ENCODE measurements at places on chromosomes 12 and 14. TPM values are rescaled to one million over a fixed set of nuclear protein-coding genes. Genes with fewer than 3 reads are reported as not detected.

DNA sequence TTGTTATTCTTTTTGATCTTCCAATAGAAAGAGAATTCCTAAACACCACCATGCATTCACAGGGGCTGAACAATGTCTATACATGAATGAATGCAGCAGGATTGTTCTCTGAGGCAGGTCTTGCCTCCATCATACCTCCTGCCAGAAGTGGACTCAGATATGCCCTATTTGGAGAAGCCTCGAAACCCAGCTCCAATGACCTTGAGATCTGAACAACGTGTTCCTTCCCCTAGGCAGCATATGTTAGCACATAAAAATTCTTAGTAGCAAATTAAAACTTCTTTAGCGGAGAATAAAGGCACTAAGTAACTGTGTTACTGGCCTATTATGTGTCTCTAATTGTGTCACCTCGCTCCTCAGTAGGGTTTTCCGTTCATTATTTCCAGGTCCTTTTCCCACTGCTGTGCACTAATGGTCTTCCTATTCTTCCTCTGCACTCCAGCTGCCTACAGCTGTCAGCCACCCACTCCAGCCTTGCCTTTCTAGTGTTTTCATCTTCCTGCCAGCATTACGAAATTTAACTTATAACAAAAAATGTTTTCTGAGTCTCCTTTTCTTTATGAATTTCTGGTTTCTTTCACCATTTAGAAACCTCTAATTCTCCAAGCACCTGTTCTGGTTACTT is 62.6 kb upstream of the IGF1 start:
- no peak overlapping the region for H3K4me3 ChIP-seq
- no peak for DNase-seq
- no peaks in the 10 kb centered on the region for H3K36me3 ChIP-seq

DNA sequence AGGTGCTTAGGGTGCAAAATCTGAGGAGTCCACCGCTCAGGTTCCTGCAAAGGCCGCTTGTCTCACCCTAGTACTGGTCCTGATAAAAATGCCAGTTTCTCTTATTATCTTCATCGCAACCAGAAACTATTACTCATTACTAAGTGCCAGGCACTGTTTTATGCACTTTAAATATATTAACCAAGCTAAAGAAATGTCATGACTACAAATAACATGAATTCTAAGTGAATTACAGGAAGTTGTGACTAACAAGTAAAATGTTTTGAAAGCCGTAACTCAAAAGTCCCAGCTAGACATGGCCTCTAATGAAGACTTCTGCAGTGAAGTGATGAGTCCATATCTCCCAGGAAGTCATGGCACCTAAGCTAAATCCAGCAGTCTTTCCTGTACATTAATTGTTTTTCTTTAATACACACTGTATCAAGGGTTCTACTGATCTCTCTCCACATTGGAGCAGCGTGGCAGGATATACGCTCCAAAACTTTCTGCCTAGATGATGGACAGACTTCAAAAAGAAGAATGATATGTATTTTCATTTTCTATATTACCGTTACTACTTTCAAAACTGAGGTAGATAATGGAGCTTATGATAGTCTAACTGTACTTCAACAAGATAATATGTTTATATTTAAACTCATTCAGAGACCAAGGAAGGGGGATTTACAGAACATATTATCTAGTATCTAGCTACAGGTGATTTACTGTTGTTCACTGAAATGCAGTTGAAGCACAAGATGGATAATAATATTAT is 117.3 kb upstream of the ARID2 start:
- no peak for DNase-seq
- H3K27me3 ChIP-seq, result no peaks in the 10 kb centered on the region
- no peaks in the 10 kb centered on the region for H3K36me3 ChIP-seq
- no peak overlapping the region for H3K27ac ChIP-seq
- peaks cover 24% of the 10 kb centered on the region for H3K4me1 ChIP-seq

DNA sequence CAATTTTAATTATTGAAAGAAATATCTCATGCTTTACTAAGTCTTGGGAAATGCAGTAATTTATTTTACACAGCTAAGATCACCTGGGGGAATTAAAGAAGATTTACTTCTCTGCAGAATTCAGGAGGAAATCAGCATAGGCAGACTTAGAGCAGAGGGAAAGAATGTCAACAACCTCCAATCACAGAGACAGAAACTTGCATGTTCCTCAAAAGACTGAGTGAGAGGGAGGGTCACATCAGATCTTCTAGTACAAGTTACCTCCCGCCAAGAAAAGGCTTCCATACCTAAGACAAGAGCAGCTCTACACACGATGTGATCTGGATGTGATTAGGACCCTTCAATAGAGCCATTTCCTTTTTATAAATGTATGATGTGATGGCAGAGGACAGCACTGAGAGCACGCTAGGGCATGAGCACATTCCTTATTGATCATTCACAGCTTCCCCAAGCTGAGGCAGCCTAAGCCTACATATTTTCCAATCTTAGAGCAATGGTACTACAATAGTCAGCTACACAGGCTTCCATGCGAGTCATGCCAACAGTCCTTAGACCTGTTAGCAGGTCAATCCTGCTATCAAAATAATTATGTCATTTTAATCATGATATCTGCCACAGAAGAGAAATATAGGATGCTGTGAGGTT is 403.3 kb downstream of the ETNK1 start:
- H3K36me3 ChIP-seq, result no peaks in the 10 kb centered on the region
- no peak overlapping the region for H3K4me3 ChIP-seq

DNA sequence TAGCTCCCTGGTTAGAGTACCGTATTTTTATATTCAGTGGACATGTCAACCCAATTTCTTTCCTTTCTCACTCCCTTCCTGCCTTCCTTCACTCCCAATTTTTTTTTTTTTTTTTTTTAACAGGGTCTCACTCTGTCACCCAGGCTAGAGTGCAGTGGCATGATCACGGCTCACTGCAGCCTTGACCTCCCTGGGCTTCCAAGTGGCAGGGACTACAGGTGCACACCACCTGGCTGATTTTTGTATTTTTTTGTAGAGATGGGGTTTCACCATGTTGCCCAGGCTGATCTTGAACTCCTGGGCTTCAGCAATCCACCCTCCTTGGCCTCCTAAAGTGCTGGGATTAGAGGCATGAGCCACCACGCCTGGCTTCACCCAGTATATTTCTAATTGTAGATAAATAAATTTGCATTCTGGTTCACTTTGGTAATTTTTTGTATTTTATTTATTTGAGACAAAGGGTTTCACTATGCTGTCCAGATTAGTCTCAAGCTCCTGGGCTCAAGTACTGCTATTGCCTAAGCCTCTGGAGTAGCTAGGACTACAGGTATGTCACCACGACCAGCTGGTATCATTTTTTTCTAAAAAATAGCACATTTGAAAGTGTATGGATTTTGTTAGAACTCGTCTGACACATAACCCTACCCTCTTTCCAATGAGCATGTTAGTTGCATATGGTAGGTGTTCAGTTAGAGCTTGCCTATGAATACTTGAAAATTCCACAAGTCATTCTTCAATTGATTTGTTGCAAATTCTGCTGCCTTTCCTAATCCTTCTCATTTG is 15.7 kb downstream of the SLC38A2 start:
- peaks cover 16% of the 10 kb centered on the region for H3K4me1 ChIP-seq
- no peaks in the 10 kb centered on the region for H3K27me3 ChIP-seq
- peak overlapping the region; percentile 54 for H3K27ac ChIP-seq
- no peak for DNase-seq

DNA sequence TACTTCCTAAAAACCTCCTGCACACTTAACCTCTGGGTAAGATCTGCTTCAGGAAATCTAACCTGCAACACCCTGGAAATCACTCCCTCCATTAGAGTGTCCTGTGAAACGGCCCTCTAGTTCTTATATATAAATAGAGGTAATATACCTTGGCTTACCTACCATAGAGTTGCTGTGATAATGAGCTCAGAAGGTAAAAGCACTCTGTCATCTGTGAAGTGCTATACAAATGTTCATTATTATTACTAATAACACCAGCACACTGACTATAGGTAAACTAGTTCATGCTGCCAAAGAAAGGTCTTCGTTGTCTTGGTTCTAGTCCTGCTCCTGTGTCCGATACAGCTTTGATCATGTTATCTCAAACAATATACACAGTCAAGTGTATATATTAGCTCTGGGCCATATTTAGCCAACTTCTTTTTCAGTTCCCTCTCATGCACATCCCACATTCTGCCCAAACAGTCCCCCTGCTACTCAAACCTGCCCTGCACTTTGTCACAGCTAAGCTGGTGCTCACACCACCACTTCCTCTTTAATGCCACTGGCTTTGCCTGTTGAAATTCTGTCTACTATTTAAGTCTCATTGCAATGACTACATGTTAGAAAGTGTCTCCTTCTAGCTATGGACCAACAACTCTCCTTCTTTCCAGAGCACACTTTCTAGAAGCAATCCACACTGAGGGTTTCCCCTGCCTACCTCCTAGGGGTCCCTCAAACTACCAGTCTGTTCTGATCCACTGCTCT is 5.1 kb downstream of the E2F7 start:
- peaks cover 9% of the 10 kb centered on the region for H3K4me1 ChIP-seq
- no peak overlapping the region for H3K4me3 ChIP-seq
- peaks cover 3% of the 10 kb centered on the region for H3K27me3 ChIP-seq
- no peak for DNase-seq

Gene ALDH2
- 47.6 TPM for total RNA-seq
